ENCODE measurements at places on chromosomes 3 and 15.

DNA sequence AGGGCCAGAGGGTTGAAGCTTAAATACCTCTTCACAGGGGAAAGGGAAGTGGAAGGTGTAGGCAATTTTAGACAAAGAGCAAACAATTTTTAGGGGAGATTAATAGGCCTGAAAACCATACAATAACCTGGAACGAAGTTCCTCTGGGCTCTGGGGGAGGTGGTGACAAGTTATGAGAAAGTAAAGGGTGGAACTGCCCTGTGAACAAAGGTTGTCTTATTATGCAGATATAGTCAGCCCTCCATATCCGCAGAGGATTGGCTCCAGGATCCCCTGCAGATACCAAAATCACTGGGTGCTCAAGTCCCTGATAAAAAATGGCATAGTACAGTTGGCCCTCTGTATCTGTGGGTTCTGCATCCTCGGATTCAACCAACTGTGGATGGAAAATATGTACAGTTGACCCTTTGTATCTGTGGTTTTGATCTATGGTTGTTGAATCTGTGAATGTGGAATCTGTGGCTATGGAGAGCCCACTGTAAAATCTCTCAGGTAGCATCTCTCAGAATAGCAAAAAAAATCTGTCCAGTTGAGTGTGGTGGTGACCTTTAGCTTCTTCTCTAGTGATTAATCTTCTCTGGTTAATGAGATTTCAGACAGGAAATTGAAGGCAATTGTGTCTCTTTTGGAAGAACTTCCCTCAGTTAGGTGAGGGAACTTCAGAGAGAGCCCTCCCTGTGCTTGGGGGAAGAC lies 40.2 kb downstream of the CLEC3B start:
- DNase-seq = no peak

GRCh38 chr3:55721716-55722484 lies 234.8 kb upstream of the WNT5A start:
- no peak for DNase-seq

GRCh38 chr3:148938936-148939335 lies 52.4 kb upstream of the GYG1 start:
- no peak for DNase-seq

- no peak for DNase-seq
Measured at GRCh38 chr3:44468572-44469520, 8.6 kb downstream of the ZNF445 start.

GRCh38 chr3:187025254-187025655 lies 94.9 kb downstream of the ST6GAL1 start:
- DNase-seq = peak; percentile 57

DNA sequence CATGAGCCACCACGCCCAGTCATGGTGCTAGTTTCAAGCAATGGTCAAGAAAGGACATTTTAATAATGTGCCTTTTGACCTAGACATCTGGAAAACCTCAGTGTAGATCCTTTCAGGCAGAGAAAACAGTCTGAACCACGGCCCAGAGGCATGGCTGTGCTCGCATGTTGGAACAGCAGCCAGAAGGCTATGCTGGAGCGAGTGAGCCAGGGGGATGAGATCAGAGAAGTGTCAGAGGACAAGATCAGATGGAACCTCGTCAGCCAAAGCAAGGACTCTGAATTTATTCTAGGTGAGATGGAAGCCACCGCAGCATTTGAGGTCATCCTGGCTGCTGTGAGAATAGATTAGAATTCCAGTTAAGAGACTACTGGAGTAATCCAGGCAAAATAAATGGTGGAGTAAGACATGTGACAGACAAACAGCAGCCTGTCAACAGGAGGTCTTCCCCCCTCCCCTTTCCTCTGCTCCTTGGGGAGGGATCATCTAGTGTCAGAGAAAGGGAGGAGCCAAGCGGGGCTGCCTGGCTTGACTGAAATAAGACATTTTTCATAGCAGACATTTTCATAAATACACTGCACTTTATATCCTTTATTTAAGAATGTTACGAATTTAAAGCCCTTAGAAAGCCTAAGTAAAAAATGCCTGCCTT lies 40.4 kb upstream of the ACKR4 start:
- no peak for DNase-seq

Measured in activated CD4-positive, alpha-beta T cell treated with anti-CD3 and anti-CD28 coated beads, Interleukin-2, amount 50 U/mL, for 4 hours (primary cell).